AG08395 (cell line): ENCODE measurements at places on chromosomes 7 and 10.

- DNase-seq, result no peak
Observed at GRCh38 chr7:732094-732541, 5.0 kb upstream of the PRKAR1B start.

GRCh38 chr7:16007911-16008310 is 321.4 kb upstream of the MEOX2 start:
- DNase-seq, result no peak

DNA sequence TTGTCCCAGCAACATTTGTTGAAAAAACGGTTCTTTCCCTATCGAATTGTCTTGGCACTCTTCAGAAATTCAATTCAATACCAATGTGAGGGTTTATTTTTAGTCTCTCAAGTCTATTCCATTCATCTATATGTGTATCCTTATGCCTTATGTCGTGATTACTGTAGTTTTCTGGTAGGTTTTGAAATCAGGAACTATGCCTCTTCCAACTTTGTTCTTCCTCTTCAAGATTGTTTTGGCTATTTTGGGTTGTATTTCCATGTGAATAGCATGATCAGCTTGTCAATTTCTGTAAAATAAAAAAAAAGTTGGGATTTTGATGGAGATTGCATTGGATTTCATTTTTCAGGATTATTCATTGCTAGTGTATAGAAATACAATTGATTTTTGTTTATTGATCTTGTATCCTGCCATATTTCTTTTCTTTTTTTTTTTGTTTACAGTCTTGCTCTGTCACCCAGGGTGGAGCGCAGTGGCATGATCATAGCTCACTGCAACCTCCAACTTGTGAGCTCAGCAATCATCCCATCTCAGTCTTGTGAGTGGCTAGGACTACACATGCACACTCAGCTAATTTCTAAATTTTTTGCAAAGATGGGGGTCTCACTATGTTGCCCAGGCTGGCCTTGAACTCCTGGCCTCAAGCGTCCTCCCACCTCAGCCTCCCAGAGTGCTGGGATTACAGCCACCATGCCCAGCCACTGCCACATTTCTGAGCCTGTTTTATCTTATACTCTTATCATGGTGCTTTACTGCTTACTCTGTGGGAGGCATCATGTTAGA is 46.2 kb upstream of the MKLN1 start:
- no peak for DNase-seq

GRCh38 chr7:28889290-28889689 is 68.8 kb downstream of the TRIL start:
- no peak for DNase-seq

DNA sequence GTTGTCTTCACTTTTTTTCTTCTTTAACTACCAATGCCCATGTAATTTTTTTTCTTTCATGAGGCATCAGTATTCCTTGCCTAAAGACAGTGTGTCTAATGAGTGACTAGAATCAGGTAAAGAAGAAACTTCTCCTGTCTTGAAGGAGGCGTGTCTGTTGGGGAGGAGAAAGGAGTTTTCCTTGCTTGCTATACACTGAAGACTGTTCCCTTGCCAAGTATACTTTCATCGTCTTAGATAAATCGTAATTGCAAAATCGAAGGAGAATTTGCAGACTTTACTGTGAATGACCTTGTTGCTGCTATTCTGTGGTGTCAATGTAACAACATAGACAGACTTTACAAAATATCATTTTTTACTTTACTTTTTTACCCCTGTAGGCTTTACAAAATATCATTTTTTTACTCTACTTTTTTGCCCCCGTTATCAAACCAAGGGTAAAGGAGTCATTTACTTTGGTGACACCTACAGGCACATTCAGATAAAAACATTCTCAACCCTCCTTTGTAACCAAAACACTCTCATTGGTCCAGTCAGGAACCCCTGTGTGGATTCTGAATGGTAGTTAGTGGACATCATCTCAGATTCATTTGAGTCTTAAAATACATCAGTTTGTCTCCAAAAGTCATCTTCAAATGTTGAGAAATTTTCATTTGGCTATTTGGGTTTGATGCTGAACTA is 232.4 kb downstream of the AHR start:
- no peak for DNase-seq
